ENCODE measurements at places on chromosomes 2 and 18. TPM values are rescaled to one million over a fixed set of nuclear protein-coding genes. Genes with fewer than 3 reads are reported as not detected.

UGT1A10 gene
- total RNA-seq, result not detected

TEX44 gene
- total RNA-seq, result not detected

DNA sequence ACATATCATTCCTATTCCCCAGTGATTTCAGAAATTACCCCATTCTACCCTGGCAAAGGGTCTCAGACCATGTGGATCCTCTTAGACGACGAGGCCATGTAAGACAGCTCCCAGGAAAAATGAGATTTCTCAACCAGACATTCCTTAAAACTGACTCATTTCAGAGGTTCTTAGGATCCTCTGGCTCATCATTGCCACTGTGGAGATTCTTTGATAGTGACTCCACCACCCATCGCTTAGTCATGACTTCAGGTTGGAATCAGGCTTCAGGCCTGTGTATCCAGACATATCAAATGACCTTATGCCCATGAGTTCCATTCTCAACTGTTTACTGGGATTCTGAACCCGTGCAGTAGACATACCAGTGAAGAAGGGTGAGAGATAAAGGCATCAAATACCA is 245.6 kb upstream of the TCF4 start:
- DNase-seq, result no peak

DNA sequence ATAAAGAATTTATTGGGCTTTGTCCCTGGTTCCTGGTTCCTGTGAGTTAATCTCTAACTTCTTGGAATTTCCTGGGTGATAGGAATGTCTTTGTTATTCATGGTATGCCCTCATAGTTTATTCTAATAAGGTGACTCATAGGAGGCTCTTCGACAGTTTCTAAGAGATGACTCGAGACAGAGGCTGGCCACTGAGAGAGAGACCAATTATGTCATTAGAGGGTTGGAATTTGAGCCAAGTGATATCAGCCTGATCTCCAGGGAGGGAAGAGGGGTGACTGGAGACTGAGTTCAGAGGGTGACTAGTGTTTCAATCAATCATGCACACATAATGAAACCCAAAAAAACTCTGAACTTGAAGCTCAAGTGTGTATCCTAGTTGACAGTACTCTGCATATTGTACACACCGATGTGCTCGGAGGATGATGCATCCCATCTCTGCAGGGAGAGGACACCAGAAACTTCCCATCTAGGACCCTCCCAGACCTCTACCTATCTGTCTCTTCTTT is 185.7 kb downstream of the MTCL1 start:
- no peak for DNase-seq

GRCh38 chr18:61093965-61094364 is 239.3 kb upstream of the CDH20 start:
- no peak for DNase-seq

Measured in heart left ventricle (tissue), 16 donors.